ENCODE measurements at places on chromosomes 11 and 22. TPM values are rescaled to one million over a fixed set of nuclear protein-coding genes. Genes with fewer than 3 reads are reported as not detected.

GP1BB gene
- total RNA-seq: 0.40 TPM

- H3K4me1 ChIP-seq: no peaks in the 10 kb centered on the region
- no peak overlapping the region for H3K27ac ChIP-seq
These were observed 48.0 kb downstream of the YAP1 start for GRCh38 chr11:102158164-102158735.

- no peaks in the 10 kb centered on the region for H3K4me1 ChIP-seq
- H3K27ac ChIP-seq: no peak overlapping the region
- H3K36me3 ChIP-seq: no peaks in the 10 kb centered on the region
- DNase-seq: no peak
These were observed 80.4 kb downstream of the BARX2 start for GRCh38 chr11:129455756-129456655.

- H3K4me3 ChIP-seq: no peak overlapping the region
- no peaks in the 10 kb centered on the region for H3K27me3 ChIP-seq
- H3K36me3 ChIP-seq: no peaks in the 10 kb centered on the region
- no peak for DNase-seq
- H3K4me1 ChIP-seq: peaks cover 4% of the 10 kb centered on the region
- H3K27ac ChIP-seq: no peak overlapping the region
These were observed 169.1 kb upstream of the B3GAT1 start for GRCh38 chr11:134581121-134581626.

GRCh38 chr22:23401910-23402274 is 178.2 kb downstream of the IGLL1 start:
- H3K4me3 ChIP-seq: no peak overlapping the region
- H3K27me3 ChIP-seq: no peaks in the 10 kb centered on the region
- no peak overlapping the region for H3K27ac ChIP-seq
- no peaks in the 10 kb centered on the region for H3K36me3 ChIP-seq

DNA sequence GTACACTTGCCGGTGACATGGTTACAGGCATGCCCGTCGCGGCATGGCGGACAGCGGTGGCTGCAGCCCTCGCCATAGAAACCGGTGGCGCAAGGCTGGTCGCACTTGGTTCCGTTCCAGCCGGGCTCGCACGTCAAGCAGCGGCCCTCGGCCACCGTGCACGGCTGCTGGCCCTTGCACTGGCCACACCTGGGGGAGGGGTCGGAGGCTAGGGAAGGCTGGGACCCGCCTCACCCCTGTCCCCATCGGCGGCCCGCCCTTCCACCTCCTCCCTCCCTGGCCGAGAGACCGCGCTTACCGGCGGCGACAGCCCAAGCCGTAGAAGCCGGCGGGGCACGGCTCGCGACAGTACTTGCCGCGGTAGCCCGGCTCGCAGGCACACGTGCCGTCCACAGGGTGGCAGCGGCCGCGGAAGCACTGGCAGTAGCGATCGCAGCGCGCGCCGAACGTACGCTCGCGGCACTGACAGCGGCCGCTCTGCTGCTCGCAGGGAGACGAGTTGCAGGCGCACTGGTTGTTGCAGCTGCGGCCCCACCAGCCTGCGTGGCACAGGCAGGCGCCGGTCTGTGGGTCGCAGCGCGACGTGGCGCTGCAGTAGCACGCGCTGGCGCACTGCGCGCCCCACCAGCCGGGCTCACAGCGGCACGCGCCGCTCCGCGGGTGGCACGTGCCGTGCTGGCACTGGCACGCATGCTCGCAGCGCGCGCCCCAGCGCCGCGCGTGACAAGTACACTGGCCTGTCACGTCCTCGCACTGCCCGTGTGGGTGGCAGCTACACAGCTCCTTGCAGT is 6.7 kb downstream of the SCARF2 start:
- H3K36me3 ChIP-seq: no peaks in the 10 kb centered on the region
- H3K4me3 ChIP-seq: peak overlapping the region; percentile 79
- no peaks in the 10 kb centered on the region for H3K27me3 ChIP-seq
- H3K4me1 ChIP-seq: peaks cover 17% of the 10 kb centered on the region
- no peak overlapping the region for H3K27ac ChIP-seq
- peak; percentile 62 for DNase-seq

Measured in naive thymus-derived CD4-positive, alpha-beta T cell (primary cell).